ENCODE measurements at places on chromosomes 3 and 15.

DNA sequence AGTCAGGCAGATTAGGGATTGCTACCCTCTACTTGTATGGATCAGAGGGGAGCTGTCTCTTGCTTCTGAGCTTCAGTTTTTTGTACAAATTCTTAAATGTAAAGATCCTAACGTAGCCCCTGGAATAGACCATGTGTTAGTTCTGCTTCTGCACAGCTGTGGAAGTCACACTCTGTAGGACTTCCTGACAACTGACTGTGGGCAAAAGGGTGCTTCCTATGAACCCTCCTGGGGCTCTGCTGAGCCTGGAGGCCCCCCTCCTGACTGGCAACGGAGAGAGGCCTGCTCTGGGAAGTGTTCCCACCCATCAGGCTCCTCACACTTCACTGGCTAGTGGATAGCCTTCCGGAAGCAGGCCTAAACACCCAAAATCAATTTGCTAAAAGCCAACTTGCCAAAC, 131.0 kb downstream of the RPLP1 start:
- DNase-seq: no peak

DNA sequence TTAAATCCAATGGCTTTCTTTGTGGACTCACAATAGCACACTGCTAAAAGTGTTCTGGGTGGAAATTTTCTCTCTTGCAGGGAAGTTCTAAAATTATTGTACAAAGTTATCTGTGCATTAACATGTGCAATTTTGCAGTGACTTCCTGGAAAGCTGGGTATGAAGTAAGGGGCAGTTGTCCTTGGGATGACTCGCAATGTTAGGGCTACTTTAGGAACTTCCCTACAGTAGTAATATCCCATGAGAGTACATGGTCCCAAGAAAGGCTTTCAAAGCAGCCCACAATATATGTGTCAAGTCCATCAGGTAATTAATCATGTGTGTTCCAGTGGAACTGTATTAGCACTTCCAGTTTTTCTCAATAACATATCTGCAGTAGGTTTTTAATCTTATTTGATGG, 201.0 kb upstream of the UBE2E2 start:
- DNase-seq: no peak

DNA sequence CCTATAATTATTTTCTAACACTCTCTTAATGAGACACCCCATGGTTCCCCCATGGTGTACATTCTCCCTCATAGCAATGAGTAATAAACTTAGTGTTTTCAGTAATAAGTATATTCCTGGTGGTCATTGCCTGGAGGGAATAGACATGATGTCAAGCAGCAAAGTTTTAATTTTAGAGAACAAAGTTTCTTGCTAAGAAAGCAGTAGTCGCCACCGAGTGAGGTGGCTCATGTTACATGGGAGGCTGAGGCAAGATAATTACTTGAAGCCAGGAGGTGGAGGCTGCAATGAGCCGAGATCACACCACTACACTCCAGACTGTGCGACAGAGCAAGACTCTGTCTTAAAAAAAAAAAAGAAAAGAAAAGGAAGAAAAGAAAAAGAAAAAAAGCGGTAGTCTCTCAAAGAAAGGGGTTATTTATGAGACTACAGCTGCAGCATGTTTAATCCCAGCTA, 2.4 kb upstream of the ELP6 start:
- DNase-seq: no peak

- DNase-seq: no peak
These were observed 42.3 kb downstream of the TP63 start for GRCh38 chr3:189673535-189673934.

GRCh38 chr15:46121441-46121840, 486.6 kb downstream of the SQOR start:
- no peak for DNase-seq

DNA sequence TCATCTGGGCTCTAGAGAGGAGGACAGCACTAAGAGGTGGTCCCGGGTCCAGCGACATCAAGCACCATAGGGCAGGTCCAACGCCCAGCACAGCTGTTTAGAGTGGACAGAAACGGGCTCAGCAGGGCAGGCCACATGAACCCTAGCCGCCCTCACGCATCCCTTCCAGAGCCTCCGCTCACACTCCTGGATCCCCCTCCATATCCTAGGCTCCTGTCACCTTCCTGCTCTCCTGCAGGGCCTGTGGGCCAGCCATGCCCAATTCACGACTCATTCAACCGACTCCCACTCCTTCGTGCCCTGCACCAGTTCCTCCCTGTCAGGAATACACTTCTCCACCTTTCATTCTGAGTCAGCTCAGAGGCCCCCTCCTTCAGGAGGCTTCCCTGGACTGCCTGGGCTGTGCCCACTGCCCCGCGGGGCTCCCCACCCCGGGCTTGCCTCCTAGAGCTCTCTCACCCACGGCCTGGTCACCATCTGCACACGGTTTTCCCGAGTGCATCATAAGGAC, 90.2 kb downstream of the LINGO1 start:
- no peak for DNase-seq

DNA sequence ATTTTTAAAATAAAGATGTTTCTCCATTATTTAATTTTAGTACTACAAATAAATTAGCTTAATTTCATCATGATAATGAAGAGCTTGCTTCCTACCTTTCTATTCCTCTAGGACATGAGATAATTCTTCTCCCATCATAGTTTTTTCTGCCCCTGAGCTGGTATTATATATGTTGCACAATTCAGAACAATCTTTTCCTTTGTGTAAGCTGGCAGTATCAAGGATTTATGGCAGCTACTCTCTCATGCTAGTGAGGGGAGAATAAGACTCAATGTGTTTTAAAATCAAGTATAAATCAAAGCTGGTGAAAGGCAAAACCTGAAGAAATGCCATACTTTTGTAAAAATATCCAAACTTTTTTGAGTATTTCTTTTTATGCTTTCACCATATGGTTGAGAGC, 1405.3 kb downstream of the SI start:
- DNase-seq: no peak

DNA sequence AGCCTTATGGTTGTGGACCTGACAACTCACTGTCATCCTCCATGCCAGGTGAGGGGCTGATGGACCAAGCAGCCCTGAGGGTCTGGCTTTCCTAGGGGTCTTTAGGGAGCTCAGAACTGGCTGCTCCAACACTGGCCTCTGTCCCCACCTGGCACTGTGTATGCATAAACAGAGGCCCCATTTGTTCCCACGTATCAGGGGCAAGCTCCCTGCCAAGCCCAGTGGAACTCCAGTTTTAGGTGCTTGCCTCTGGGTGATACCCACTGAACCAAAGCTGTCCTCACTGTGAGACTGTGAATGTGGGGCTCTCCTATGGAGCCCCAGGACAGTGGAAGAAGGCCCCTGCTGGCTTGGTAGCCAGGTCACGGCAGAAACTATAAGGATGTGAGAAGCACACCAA, 26.7 kb upstream of the RHCG start:
- DNase-seq: no peak

DNA sequence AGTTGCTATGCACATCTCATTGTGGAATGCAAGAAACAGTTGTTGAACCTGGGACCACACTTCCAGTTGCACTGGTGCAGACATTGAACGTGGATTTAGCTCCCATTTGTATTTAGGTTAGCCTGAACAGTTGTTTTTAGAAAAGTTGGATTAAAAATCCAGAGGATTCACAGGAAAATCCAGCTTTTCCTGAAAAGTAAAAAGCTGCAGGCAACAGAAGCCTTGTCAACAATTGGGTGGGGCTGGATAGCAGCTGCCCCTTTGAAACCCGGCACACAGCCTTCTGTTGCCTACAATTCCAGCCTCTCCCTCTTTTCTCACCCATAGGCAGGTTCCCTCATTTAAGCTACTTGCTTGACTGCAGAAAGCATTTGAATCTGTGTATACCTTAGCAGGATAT, 165.3 kb upstream of the TBL1XR1 start:
- no peak for DNase-seq

DNA sequence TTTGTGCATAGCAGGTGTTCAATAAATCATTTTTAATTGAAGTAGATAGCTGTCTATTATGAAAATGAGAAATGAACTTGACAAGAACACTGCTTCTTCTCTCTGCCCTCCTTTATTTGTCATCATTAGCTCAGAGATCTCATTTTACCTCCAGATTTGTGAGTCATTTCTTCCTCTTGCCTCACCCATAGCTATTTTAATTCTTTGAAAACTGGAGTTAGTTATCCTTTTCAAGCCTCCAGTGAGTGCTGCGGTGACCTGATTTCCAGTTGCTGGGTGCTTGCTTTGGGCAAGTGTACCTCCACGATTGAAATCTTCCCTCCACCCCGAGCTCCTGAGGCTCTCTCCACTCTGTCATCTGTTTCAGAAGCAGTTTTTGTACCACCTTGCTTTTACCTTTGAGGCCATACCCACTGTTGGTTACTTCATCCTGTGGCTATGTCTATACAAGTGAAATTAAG, 114.6 kb downstream of the NFKBIZ start:
- no peak for DNase-seq

DNA sequence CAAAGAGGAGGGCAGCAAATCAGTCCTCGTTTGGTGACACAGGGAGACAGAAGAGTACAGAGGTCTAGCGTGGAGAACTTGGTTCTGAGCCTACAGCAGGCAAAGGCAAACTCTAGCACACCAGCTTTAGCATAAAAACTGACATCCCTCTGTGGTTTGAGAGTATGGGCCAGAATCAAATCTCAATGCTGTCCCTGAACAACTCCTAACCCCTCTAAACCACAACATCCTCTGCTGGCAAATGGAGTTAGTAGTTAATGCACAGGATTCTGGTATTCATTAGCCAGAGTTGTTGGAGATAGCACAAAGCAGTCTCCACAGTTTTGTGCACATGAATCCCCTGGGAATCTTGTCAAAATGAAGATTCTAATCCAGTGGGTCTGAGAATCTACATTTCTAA, 315.8 kb downstream of the NTRK3 start:
- DNase-seq: no peak
